ENCODE measurements at places on chromosomes 12 and 14. TPM values are rescaled to one million over a fixed set of nuclear protein-coding genes. Genes with fewer than 3 reads are reported as not detected.

DNA sequence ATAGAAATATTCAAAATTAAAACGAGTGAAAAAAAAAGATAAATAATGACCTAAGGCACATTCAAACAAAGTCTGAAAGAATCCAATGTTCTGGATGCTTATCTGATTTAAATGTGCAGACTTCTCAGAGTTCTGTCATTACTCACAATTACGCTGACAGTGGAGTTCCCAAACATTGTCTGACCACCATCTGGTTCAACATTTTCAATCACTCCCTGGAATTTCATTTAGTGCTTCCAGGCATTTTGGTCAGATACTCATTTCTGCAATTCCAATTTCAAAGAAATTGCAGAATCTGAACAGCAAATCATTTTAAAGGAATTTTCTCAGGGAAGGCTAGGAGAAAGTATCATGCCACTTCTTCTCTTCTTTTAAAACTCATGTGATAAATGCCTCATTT, 398.2 kb upstream of the PDE3A start:
- no peak for DNase-seq

DNA sequence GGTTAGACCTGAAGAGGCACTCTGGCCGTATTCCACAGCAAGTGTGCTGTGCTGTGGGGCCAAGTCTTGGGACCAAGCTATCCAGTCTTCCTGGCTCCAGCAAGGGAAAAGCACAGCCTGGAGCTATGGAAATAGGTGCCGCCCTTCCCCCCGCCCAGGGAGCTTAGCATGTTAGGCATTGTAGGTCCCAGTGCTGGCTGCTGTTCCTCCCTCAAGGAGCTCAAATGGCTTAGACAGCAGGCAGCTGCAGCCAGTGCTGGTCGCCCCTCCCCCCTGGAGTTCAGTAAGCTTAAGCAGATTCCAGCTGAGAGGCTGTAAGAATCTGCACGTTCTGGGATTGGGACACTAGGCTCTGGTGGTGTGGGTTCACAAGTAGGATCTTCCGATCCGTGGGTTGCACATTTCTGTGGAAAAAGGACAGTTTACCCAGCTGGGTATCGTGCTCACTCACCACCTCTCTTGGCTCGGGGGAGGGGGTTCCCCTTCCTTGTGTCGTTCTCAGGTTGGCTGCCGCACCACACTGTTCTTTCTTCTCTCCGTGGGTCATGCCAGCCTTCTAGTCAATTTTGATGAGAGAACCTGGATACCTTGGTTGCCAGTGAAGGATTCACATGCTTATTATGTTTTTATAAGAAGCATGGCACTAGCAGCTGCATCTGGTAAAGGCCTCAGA, 127.3 kb downstream of the CNTN1 start:
- DNase-seq, result no peak

The E2F7 gene
- total RNA-seq, result 3.0 TPM

DNA sequence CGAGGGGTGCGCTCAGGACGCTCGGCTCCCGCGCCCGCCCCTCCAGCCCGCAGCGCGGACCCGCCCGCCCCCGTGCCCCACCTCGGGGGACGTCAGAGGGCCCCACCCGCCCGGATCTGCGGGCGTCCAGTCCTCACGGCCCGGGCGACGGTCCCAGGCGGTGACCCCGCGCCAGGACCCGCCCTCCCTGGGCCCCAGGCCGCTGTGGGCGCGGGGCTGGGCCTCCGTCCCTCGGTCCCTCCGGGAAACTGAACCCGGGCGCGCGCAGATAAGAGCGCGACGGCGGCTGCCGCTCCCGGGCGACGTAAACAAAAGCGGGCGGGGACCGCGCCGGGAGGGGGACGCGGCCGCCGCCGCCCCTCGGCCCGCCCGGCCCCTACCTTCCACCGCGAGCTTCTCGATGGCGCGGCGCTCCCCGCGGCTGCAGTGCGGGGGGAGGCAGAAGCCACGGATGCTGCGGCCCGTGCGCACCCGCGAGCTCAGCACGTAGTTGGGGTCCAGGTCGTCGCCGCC, 1.1 kb downstream of the CKB start:
- no peak for DNase-seq

GRCh38 chr14:33793398-33794110, 157.3 kb downstream of the EGLN3 start:
- DNase-seq, result no peak

DNA sequence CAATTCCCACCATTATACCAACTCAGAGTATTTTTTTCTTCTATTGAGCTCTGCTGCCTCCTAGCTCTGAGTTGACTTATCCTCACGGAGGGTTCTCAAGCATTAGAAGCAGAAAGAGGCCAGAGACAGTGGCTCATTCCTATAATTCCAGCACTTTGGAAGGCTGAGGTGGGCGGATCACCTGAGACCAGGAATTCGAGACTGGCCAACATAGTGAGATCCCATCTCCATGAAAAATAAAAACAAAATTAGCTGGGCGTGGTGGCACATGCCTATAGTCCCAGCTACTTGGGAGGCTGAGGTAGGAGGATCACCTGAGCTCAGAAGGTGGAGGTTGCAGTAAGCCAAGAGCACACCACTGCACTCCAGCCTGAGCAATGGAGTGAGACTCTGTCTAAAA, 21.0 kb downstream of the HPD start:
- no peak for DNase-seq

The CIDEB gene
- 13.6 TPM for total RNA-seq

DNA sequence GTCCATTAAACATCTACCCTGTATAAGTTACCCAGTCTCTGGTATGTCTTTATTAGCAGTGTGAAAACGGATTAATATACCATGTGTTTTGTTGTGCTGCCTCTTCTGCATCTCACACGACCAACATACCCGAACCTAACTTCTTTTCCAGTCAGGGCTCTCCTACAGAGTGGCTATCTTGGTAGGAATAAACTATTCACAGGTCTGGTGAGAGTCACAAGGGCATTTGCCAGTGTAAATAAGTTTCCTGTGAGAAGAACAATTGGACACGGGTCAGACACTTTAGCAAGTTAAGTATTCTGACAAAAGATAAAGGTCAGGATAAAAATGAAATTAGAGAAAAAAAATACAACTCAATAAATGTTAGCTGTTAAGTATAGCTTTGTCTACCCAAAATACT, 60.9 kb downstream of the MYF5 start:
- DNase-seq, result no peak

The GPRC5A gene
- 0.11 TPM for total RNA-seq

The GALNT8 gene
- 0.38 TPM for total RNA-seq

The SERPINA1 gene
- 1.0 TPM for total RNA-seq

DNA sequence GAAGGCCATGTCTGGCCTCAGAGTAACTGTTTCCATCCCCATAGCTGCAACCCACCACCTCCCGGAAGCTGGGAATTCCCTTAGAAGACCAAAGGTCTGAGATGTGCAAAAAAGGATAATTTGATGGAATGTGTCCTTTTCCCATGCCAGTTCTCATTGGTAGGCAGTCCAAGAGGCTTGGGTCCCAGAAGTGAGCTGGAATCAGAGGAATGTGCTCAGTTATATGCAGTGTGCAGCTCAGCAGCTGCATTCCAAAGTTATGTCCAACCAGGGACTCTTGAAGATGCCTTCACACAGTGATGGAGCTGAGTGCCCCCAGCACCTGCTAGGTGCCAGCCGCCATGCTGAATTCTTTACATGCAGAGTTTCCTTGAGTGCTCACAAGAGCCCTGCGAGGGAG, 583.9 kb upstream of the TBX3 start:
- no peak for DNase-seq

GRCh38 chr12:99910342-99910741, 74.4 kb downstream of the ANKS1B start:
- no peak for DNase-seq

- DNase-seq, result peak; percentile 86
Observed at GRCh38 chr14:65949711-65950516, 536.3 kb upstream of the CCDC196 start.

Measured in activated CD8-positive, alpha-beta T cell treated with anti-CD3 and anti-CD28 coated beads for 36 hours (primary cell).